Activated T-cell treated with anti-CD3 and anti-CD28 coated beads for 4 hours (primary cell): ENCODE measurements at places on chromosomes 11 and 22.
A peak's percentile ranks its signal among the peaks of the same experiment; 100 is the strongest.

GRCh38 chr11:112292785-112293407 lies 32.2 kb upstream of the PLET1 start:
- no peak for DNase-seq

GRCh38 chr11:40722179-40722795 lies 737.2 kb downstream of the LRRC4C start:
- DNase-seq, result no peak

- DNase-seq, result no peak
Observed at GRCh38 chr11:70611821-70612220, 213.5 kb downstream of the CTTN start.

DNA sequence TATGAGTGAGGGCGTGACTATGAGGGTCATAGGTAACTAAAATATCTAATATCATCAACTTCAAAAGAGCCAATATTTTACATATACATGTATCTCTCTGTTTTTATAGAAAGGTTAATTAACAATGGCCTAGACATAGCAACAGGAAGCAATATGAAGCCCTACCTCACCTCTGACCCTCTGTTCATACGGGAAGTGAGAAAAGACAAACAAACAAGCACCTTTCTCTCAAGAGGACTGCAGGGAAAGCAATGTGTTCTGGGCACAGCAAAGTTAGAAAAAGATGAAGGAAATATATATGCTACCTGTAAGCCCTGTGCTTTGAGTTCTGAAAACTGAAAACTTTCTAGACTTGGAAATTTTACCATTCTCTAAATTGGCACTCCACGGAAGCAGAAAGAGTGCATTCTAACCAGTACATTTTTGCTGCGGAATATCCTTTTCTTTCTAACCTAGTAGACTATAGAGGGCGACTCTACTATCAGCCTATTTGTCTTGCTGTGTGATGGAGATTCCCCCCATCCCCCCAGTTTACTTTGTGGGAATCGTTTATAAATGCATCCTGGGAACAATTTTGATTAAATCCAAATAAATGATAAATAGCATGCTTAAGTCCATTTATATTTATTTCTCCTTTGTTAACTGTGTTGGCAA lies 830.4 kb upstream of the FAT3 start:
- DNase-seq, result no peak

- DNase-seq, result no peak
Observed at GRCh38 chr11:57983191-57983590, 40.5 kb upstream of the OR9Q1 start.

DNA sequence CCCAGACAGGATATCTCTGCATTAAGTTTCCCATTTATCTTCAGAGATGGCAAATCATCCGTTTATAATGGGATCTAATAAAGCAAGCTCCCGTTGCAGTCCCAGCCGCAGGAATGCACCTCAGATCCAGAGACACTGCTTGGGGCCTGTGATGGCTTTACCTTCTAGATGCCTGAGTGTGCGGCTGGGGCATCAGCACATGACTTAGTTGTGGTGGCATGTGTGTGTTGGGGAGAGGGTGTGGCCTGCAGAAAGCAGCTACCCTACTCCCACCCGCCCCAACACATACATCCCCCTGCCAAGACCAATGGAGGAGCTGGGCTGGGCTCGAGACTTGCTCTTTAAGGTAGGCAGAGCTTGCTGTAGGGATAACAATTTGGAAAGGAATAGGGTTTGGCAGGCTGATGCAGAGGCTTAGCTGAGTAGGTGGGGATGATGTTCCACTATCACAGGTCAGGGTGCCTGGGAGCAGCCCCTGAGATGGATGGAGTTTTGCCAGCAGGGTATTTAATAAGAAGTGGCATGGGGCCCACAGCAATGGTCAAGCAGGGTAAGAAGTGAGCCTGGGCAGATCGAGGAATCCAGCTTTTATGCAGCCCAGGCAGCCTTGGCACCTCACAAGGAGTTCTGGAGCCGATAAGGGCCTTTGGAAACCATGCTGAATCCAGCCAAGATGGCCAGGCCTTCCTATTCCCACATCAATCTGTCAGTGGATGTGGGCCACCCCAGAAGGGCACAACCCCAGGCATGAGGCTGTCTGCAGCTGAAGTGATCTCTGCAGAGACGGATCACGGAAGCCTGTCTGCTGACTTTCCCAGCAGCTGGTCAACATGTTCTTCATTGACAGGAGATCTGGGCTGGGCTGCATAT lies 601.3 kb downstream of the BUD13 start:
- no peak for DNase-seq

DNA sequence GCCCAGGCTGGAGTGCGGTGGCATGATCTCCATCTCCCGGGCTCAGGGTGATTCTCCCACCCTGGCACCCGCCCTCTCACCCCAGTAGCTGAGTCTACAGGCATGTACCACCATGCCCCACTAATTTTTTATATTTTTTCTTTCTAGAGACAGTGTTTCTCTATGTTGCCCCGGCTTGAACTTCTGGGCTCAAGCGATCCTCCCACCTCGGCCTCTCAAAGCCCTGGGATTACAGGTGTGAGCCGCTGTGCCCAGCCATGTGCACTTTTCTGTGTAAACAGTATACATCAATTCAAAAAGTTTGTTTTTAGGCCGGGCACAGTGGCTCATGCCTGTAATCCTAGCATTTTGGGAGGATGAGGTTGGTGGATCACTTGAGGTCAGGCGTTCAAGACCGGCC lies 14.7 kb downstream of the GRIK4 start:
- no peak for DNase-seq

DNA sequence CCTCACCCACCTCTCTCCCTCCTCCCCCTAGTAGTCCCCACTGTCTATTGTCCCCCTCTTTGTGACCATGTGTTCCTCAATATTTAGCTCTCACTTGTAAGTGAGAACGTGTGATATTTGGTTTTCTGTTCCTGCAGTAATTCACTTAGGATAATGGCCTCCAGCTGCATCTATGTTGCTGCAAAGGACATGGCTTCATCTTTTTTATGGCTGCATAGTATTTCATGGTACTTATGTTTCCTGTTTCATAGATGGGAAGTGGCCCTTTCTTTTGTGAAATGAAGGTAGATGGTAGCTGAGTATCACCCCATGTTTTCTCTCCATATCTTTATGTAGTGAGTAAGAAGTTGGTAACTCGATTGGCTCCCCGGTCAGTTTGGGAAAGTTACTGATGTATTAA lies 66.6 kb upstream of the CREB3L1 start:
- DNase-seq, result no peak

DNA sequence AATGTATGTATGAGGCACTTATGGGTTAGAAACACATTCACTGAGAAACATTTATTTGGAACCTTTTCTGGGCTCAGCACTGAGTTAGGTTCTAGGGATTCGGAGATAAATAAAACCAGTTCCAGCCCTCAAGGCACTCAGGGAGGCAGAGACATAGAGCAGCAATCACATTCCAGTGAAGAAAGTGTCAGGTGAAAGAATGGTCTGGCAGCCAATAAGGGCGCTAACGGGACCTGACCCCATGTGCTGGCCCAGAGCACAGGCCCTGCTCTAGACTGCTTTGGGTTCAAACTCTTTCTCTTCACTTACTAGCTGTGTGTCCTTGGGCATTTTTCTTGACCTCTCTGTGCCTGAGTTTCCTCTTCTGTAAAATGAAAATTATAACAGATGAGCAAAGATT lies 146.0 kb upstream of the SYT13 start:
- DNase-seq, result no peak

DNA sequence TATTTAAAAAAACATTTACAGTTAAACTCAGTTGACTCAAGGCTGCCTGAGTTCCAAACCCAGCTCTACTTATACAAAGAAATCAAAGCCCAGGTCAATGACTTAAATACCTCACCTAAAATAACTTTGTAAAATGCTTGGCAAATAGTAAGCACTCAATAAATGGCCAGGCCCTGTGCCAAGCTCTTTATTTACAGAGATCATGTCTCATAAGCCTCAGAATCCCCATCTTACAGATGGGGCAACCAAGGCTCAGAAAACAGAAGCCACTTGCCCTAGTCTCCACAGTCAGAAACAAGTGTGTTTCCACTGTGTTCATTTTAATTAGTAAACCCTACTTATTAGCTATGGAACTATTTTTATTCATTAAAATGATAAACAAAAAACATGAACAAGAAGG lies 30.5 kb upstream of the TTC28 start:
- DNase-seq, result no peak

DNA sequence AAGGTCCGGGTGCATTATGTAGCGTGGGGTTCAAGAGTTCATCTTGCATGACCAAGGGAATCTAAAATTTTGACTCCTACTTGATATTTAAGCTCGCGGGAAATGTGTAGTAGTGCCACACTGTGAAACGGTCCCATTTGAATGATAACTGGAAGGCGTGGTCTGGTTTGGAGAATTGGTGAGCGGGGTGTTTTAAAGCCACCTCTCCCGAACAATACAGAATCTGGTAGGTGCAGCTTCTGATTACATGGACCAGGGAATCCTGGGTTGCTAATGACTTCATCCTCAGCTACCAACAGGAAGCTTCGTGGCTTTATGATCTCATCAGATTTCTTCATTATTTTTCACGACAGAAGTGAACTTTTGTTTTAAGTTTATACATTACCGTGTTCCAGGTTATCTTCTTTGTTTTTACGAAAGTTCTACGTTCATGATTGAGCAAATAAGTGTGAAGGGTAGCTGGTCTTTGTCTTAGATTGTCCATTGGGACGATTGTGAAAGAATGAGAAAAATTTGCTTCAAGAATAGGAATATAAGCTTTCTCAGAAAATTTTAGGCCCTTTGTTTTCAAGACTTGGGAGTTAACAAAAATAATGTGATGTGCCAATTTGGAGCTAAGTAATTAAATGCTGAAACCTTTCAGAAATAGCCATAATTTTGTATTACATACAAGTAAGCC lies 1.7 kb downstream of the QSER1 start:
- no peak for DNase-seq

GRCh38 chr22:29716814-29717545 lies 2.8 kb upstream of the CABP7 start:
- DNase-seq, result no peak

DNA sequence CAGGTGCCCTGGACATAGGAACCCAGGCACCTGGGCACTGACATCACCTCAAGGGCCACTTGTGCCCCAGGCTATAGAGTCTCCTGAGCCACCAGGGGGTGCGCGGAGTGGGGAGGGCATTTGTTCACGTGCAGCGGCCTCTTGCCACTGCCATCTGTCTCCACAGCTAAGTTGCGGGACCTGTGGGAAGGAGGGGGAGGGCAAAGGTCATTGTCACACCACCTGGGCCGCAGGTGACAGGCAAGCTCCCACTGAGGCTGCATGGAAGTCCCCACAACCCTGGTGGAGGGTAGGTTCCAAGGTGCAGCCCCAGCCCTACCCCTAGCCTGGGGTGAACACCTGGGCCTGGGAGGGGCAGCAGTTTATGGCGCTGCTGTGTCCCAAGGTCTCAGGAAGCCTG lies 79.5 kb downstream of the PIWIL3 start:
- DNase-seq, result no peak

GRCh38 chr11:2077061-2077802 lies 62.0 kb downstream of the IGF2 start:
- DNase-seq, result no peak

- no peak for DNase-seq
Observed at GRCh38 chr22:25382762-25383161, 163.3 kb downstream of the CRYBB2 start.

DNA sequence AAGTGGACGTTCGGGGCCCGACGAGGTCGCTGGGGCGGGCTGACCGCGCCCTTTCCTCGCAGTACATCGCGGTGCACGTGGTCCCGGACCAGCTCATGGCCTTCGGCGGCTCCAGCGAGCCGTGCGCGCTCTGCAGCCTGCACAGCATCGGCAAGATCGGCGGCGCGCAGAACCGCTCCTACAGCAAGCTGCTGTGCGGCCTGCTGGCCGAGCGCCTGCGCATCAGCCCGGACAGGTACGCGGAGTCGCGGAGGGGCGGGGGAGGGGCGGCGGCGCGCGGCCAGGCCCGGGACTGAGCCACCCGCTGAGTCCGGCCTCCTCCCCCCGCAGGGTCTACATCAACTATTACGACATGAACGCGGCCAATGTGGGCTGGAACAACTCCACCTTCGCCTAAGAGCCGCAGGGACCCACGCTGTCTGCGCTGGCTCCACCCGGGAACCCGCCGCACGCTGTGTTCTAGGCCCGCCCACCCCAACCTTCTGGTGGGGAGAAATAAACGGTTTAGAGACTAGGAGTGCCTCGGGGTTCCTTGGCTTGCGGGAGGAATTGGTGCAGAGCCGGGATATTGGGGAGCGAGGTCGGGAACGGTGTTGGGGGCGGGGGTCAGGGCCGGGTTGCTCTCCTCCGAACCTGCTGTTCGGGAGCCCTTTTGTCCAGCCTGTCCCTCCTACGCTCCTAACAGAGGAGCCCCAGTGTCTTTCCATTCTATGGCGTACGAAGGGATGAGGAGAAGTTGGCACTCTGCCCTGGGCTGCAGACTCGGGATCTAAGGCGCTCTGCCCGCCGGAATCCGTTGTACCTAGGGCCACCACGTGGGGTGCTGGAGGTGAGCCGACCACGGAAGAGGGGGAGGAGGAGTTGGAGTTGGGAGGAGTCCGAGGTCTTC lies 771 bp downstream of the MIF start:
- DNase-seq, result peak; percentile 59

- DNase-seq, result no peak
Observed at GRCh38 chr11:8258784-8259183, 4.9 kb downstream of the LMO1 start.

GRCh38 chr11:60914633-60915247 lies 782 bp downstream of the TMEM109 start:
- DNase-seq, result peak; percentile 25

DNA sequence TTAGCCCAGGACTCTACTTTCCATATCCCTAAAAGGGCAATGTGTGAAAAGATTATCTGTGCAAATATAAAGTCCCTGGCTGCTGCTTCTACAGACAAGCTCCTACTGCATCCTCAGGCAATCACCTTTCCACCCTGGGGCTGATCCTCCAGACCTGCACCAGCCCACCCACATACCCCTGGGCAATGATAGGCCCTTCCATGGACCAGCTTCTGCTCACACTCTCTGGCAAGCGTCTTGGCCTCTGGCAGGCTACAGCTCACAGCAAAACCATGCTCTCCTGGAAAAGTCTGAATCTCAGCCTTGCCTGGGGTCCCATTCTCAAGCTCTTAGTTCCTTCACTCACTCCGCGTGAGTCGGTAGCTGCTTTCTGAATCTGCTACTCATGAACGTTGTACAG lies 69.5 kb downstream of the IGLL5 start:
- no peak for DNase-seq

GRCh38 chr22:48618326-48618725 lies 1209.3 kb downstream of the BRD1 start:
- no peak for DNase-seq

DNA sequence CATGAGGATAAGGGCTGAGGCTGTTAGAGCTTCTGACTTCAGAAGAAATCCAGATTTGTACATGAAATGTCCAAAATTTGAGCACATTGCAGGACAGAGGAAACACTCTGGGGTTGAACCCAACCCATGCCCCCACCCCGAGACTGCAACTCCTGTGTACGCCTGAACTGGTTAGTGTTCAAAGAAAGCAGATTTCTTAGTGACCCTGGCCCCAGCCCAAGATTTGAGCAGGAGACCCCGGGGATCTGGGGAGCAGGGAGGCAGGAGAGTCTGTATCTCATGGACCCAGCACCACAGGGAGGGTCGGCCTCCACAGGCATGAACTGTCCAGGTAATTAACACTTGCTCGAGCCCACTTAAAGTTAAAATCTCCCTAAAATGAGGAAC lies 69.3 kb upstream of the WNT7B start:
- no peak for DNase-seq
